ENCODE measurements at places on chromosomes 6 and 20. TPM values are rescaled to one million over a fixed set of nuclear protein-coding genes. Genes with fewer than 3 reads are reported as not detected.

Gene VGLL2
- not detected for total RNA-seq

Gene IRAK1BP1
- 4.6 TPM for total RNA-seq

Gene PMEPA1
- total RNA-seq = 68.5 TPM

Gene FAM209B
- total RNA-seq = not detected

DNA sequence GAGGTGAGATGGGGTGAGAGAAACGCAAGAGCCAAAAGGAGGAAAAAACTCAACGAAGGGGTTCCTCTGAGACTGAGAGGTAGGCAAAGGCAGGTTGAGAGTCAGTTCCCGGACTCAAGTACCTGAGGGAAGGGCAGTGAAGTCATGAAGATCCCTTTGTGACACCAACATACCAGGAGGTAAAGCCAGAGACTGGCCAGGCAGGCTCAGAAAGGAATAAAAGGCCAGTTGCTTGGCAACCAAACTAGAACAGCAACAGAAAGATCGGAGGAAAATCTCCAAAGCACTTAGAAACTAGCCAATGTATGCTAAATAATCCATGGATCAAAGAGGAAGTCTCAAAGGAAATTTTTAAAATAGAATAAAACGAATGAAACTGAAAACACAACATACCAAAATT, 209.8 kb upstream of the PROKR2 start:
- no peak for DNase-seq

DNA sequence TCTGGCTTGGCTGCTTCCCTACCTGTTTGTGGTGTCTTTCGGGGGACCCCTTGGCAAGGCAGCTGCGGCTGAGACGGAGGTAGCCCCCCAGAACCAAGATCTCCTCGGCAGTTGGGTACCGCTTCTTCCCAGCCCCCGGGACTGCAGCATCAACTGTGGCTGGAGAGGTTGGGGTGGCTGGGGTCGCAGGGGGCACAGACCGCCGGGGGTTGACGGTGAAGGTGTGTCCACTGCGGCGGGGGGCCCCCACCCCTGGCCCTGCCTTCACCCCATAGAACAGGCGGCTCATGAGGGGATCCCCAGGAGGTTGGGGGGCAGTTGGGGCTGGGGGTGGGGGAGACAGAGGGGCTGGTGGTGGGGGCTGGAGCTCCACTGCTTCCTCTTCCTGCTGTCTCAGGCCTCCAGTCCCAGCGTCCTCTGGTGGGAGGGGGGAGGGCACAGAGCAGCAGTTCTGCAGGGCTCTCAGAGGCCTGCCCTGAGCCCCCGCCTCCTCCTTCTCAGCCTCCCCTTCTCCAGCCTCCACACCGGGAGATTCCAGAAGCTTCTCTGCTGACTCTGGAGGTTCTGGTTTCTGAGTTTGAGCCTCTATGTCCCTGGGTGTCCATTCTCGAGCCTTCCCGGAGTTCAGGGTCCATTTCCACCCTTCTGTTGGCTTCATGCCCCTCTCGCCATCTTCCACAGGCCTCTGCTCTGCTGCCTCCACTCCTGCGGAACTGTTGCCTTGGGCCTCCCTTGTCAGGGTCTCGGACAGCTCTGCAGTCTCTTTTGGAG, 1.9 kb downstream of the PPP1R18 start:
- DNase-seq = no peak

GRCh38 chr6:151002491-151002935, 137.0 kb downstream of the MTHFD1L start:
- DNase-seq = no peak

DNA sequence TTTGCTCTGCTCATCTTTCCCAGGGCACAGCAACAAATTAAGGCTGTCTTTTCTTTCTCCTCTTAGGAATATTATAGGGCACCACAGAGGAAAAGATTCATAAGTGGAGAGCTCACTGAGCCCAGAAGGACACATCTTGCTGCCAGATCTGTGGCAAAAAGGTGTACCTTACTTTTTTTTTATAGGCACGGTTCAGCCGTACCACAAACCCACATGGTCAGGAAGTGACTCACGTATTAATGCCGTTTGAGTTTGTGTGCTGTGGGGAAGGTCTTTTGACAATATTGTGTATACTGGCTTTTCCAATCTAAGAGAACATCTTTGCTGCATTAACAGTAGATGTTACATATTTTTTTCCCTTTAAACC, 28.4 kb downstream of the PAQR8 start:
- peak; percentile 77 for DNase-seq

- no peak for DNase-seq
These were observed 551.7 kb upstream of the GJE1 start for GRCh38 chr6:141580988-141581552.

DNA sequence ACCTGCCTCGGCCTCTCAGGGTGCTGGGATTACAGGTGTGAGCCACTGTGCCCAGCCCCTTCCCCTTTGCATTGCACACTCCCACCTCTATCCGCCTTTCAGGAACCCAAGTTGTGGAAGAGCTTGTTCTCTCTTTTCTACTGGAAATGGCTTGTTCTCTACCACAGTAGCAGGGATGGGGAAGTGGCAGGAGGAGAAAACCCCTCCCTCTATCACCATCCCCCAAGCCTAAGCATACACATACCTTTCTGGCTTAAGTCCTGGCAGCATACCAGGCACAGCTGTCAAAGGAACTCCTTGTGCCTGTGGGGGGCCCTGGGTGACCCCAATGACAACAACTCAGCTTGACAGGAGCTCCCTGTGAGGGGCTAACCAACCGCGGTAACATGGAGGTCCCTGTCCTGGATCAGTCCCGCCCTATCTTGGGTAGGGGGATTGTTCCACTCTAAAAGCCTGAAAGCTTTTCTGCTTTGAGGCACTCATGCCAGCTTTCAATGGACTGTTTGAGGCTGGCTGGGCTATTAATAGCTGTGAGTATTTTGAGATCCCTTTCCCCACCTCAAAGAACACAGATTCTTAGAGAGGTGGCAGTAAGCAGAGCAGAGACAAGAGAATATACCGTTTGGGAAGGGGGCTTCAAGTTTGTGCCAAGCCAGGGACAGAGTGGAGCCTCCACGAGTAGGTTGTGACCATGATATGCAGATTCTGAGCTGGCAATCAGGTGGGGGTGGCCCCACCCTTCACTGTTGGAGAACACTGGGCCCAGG, 2.3 kb downstream of the KLHDC3 start:
- no peak for DNase-seq

- DNase-seq = no peak
These were observed 11.3 kb upstream of the KCNK16 start for GRCh38 chr6:39333644-39334438.

- DNase-seq = no peak
These were observed 63.5 kb downstream of the VTA1 start for GRCh38 chr6:142210606-142211005.

DNA sequence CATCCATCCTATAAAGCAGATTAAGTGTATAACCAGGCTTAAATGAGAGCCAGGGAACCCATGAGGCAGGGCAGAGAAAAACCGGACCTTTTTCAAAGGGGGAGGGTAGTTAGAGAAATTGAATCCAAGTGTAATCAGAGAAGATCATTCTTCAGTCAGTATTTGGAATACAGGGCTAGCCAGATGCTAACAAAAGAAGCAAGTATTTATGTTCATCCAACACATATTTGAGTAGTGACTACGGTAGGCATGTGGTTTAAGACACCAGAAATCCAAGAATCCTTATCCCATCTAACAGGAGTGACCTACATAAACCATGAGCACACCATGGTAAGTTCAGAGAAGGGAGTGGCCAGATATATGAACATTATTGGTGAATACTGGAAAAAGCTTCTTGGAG, 46.8 kb upstream of the FAM83C start:
- peak; percentile 31 for DNase-seq

DNA sequence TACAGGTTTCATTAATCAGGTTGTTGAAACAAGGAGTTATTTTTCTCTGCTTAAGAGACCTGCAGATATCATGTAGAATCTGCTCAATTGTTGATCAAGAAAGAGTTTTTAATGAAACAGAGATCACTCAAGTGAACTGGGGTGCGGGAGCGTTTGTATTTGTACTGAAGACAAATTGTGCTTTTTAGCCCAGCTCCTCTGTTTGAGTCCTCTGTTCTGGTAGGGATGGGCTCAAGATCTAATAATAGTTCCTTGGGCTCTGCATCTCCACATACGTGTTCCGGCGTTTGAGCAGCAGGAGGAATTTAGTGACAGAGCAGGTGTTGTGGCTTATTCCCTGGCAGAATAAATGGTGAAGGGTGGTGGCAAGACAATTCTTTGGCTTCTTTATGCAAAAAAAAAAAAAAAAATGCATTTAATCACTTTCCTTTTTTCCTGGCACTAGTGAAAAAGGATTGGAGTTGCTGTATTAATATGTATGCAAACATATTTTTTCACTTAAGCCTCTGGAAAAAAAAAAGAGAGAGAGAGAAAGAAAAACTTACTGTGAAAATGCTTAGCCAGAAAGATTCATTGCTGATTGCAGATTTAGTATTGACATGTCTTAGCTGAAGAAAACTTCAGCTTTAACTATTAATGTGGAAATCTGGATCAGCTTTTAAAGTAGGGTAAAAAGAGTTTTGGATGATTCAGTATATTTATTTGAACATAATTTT, 4.0 kb downstream of the CITED2 start:
- no peak for DNase-seq

GRCh38 chr6:85419046-85419759, 30.7 kb upstream of the NT5E start:
- no peak for DNase-seq

- peak; percentile 65 for DNase-seq
These were observed 36.1 kb downstream of the SERAC1 start for GRCh38 chr6:158131926-158132325.

DNA sequence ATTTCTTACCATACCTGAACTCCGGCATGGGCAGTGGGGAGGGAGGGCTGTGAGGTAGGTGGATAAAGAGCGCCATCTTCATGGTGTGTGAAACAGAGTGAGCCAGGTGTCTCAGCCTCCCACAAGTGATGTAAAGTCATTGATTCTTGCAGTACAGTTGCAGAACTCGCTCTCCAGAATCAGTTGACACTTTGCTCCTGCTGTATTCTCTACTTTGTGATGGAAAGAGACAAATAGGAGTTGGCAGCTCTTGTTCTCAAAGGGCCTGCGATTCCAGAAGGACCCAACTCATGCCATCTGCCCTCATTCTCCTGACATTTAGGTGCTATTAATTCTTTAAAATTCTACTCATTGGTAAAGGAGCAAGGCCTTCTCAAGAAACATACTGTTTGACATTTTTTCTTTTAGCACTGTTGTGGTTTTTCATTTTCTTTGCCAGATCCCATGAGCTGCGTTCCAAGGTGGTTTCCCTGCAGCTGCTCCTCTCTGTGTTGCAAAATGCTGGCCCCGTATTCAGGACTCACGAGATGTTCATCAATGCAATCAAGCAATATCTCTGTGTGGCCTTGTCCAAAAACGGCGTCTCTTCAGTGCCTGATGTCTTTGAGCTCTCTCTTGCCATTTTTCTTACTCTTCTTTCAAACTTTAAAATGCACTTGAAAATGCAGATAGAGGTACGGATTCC, 49.3 kb downstream of the ARFGEF2 start:
- DNase-seq = no peak

Measured in MCF 10A (cell line).